ENCODE measurements at places on chromosomes 16 and 17. TPM values are rescaled to one million over a fixed set of nuclear protein-coding genes. Genes with fewer than 3 reads are reported as not detected.

DNA sequence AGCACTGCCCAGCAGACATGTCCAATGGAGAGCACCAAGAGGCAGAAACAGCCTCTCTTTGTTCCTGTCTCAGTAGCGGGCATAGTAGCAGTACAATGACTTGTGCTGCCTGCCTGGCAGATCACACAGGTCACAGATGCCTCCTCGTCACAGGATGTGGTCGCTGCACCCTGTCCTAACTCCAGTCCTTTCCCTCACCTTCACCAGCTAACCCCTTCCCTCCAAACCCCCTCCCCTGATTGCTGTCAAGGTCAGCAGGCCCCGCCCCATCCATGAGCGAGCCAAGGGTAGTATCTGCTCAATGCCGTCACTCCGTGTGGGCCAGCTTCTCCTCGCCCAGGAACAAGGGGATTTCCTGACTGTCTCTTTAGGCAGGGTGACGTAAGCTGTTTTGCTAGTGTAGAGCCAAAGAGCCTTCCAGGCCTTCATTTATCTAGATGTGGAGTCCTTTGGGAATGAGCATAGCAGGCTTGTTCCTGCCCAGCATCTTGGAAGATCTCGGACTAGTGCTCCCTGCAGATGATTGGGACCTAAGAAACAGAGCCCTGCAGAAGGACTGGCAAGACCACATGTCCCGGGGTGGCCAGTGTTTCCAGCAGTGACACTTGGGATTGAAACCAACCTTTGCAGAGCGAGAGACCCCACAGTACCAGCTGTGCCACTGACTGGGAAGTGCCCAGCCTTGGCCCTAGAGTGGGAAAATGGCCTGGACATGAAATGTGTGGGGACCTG is 75.9 kb upstream of the TNRC6C start:
- peak; percentile 44 for DNase-seq

- no peak for DNase-seq
These were observed 273.4 kb downstream of the CPPED1 start for GRCh38 chr16:12530302-12530701.

GRCh38 chr16:53090591-53091411 is 36.0 kb downstream of the CHD9 start:
- DNase-seq, result peak; percentile 71

DNA sequence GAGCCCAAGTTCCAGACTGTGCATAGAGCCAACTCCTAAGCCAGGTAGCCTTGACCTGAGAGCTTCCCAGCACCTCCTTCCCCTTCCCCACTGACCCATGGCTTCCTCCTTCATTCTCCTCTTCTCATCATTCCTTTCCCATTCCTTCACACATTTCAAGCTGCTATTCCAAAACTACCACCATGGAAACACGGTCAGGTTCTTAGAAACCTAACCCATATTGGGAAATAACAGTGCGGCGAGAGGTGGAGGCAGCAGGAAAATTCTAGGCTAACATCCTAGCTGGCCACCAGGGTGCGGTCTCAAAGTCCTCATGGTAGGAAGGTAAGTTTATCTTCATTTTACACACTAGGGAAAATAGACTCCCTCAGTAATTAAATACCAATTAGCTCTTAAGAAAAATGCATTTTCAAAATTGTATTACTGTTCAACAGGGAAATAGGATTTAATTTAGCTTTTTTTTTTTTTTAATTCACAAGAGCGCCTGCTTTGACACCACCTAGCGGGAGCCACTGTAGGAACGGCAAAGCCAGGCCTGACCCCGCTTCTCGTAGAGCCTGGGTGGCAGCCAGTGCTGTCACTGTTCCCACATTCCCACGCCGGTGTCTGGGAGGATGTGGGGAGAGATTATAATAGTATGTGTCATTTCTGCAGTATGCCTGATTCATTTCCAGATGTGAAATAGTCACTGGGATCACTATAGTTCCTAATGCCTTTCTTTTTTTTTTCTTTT is 14.0 kb upstream of the SPHK1 start:
- DNase-seq, result no peak

The TM4SF5 gene
- 9.1 TPM for polyA plus RNA-seq

The KCNH6 gene
- polyA plus RNA-seq, result 0.31 TPM

DNA sequence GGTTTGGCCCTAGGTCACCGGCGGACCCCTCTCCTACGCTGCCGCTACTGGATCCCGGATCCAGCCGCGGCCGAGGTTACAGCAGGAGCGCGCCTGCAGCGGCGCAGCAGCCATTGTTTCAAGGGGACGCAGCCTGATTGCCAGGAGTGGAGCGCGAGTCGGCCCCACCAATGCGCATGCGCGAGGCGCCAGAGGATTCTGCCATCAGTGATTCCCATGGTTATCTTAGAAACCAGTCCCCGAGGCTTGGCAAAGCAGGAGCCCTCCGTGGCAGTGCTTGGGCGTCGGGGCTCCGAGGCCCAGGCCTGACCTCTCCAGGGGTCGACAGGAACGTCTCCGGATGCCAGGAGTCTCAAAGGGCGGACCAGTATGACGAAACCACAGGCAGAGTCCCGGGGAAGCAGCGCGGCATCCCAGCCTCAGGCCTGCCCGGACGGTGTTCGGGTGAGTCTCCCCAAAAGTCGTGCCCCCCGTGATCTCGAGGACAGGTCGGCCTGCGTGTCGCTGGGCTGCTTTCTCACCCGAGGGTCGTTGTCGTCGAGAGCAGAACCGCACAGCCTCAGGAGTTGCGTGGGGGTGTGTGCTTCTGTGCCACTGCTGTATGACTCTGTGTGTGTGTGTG is 608.5 kb downstream of the KCNJ18 start:
- no peak for DNase-seq

DNA sequence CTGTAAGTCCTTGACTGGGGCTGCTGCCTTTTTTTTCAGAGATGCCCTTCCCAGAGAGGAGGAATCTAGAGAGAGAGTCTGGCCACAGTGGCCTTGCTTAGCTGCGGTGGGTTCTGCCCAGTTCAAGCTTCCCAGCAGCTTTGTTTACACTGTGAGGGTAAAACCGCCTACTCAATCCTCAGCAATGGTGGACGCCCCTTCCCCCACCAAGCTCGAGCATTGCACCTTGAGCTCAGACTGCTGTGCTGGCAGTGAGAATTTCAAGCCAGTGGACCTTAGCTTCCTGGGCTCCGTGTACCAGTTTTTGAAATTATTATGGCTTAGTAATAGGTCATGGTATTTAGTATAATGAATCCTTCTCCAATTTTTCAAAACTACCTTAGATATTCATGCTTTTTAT is 395.4 kb downstream of the NPIPA7 start:
- DNase-seq, result no peak

DNA sequence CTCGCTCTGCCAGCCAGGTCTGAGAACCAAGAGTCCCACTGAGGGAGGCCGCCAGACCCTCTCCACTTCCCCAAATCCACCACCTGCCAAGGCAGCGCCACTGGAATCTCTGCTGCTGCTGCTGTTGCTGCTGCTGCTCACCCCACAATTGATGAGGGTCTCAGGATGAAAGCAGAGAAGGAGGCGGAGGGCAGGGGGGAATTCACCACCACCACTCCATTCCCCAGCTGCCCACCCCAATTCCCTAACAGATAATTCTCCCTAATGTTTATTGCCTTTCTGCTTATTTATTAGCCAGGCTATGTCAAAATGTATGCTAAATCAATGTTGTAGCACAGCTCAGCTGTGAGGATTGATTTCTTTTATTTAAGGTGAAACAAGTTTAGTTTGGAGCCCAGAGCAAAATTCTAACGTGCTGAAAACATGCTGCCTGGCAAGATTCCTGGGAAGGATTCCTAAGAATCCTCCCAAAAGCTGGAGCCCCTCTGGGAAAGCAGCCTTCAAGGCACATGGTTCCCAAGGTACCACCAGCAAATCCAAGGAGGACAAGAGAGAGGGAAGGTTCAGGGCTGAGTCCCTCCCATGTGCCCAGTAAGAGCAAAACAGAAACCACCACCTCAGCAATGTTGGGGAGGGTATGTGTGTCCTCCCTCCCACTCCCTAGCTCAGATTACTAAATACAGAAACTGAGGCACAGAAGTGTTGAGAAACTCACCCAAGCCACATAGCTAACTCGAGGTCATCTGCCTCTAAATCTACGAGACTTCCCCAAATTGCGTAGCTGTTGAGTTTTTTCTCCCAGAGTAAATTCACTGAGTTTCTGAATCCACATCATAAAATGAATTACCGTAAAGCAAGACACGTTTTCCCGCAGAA is 12.2 kb upstream of the CDH5 start:
- DNase-seq, result no peak

All from stomach (tissue), 19 donors.